ENCODE measurements at places on chromosomes 4 and X. TPM values are rescaled to one million over a fixed set of nuclear protein-coding genes. Genes with fewer than 3 reads are reported as not detected.

DNA sequence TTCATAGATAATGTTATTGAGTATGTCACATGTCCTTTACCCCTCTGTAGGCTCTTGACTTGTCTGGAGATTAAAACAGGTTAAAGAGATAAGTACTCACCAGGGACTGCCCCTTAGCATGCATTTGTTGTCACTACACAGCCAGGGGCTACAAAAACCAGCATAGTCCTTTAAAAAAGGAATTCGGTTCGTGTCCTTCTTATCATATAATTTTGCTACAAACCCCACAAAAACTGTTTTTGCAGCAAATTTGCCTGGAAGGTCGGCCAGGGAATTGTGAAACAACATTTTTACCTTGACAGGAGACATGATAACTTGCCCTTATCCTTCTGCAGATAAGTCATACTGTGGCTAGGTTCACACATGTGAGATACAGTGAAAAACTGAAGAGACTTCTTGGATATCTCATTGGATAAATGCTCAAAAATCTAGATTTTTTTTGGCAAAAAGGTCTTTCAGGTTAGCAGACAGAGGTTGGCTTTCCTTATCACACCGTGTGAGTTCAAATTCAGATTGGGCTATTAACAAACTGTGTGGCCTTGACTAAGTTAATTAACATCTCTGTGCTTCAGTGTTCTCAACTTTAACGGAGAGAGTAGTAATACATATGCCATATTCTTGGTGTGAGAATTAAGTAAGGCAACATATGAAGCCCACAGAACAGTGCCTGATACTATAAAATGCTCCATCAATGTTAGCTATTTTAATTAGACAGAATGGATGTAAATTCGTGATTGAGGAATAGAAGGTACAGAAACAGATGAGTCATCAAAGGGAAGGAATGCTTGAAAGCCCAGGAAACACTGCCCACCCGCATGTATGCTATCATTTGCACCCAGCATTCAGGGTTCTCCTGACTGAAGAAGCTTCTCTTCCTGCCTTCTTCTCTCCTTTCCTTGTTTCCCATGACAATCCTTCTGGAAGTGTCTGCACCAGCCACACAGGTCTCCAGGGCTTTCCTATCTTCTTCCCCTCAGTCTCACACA lies 30.0 kb downstream of the FAM9C start:
- DNase-seq = peak; percentile 16

- DNase-seq = no peak
Observed at GRCh38 chr4:83125738-83126141, 11.2 kb upstream of the PLAC8 start.

GRCh38 chr4:104015680-104016079 lies 295.9 kb upstream of the TACR3 start:
- DNase-seq = no peak

DNA sequence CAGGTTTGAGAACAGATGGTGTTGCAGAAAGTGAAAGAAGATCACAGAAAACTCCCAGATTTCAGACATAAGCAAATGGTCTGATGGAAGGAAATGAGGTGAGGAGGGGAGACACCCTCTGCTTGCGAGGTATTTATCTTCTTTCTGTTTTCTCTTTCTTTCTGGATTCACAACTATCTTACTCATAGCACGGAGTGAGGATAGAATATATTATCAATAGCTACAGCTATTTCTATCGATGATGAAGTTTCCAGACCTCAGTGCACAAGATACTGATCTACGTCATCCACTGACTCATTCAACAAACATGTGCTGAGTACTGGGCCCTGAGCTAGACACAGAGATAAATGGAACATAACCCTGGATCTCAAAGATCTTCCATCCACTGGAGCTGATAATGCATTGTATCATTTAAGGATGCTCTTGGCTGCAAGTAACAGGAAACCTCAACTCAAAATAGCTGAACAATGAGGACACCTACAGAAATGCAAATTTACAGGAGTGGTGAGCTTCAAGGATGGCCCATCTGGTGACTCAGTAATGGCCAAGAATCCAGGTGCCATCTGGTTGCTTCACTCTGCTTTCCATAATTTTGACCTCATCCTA lies 21.2 kb downstream of the SLC2A9 start:
- no peak for DNase-seq

- DNase-seq = no peak
Observed at GRCh38 chr4:92994727-92995126, 691.0 kb downstream of the GRID2 start.

DNA sequence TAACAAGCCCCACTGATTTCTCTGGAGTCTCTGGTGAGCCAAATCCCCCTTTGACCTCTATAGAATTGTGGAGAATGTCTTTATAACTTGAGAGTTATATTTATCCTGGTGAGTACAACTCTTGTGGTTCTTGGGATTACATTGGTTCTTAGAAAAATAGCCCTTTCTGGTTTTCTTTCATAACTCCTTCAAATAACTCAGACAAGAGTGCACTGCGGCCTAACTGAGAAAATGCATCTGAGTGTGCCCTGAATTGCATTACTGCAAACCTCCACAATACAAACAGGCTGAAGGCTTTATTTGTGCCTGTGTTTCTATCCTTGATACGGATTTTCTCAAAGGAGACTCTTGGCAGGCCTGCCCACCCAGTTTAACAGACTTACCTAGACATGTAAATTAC lies 2.7 kb downstream of the BEX3 start:
- no peak for DNase-seq

DNA sequence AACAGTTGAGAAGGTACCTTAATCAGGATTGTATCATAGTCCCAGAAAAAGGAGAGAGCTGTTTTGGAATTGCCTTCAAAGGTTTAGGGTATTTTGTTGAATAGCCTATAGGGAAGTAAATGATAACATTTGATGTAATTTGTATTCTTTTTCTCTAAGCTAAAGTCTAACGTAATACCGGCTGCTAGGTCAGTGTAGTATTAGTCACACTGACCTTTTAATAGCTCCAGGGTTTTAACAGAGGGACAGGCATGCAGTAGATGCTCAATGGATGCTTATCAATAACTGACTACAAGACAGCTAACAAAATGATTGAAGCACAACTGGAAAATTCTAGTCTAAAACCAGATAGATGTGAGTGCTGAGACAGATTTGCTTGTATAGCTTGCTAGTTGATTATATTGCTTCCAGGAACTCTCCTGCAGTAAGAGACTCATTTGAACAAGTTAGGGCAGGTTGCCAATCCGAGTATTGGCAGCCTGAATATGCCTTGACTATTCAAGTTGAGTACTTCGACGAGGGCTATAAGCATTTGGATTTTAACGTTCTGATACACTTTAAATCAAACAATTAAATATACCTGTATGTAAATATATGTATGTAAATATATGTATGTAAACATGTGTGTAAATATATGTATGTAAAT lies 16.5 kb upstream of the PNPLA4 start:
- no peak for DNase-seq

- no peak for DNase-seq
Observed at GRCh38 chr4:156477636-156478035, 494.0 kb downstream of the PDGFC start.

- DNase-seq = no peak
Observed at GRCh38 chr4:166012129-166013030, 139.3 kb downstream of the TLL1 start.

DNA sequence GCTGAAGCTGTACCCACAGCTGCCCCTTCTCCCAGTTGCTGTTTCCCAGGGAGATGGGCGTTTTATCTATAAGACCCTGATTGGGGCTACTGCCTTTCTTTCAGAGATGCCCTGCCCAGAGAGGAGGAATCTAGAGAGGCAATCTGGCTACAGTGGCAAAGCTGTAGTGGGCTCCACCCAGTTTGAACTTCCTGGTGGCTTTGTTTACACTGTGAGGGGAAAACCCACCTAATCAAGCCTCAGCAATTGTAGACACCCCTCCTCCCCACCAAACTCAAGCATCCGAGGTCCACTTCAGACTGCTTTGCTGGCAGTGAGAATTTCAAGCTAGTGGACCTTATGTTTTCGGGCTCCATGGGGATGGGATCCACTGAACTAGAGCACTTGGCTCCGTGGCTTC lies 240.4 kb upstream of the AFF2 start:
- no peak for DNase-seq

The SLC49A3 gene
- 0.29 TPM for total RNA-seq

The TRO gene
- 0.74 TPM for total RNA-seq

The CCDC110 gene
- 0.25 TPM for total RNA-seq

The GIMD1 gene
- not detected for total RNA-seq

The PAK3 gene
- total RNA-seq = not detected

The NPNT gene
- total RNA-seq = 0.20 TPM

Data from K562 (cell line).